ENCODE measurements at places on chromosomes 7 and 10.

DNA sequence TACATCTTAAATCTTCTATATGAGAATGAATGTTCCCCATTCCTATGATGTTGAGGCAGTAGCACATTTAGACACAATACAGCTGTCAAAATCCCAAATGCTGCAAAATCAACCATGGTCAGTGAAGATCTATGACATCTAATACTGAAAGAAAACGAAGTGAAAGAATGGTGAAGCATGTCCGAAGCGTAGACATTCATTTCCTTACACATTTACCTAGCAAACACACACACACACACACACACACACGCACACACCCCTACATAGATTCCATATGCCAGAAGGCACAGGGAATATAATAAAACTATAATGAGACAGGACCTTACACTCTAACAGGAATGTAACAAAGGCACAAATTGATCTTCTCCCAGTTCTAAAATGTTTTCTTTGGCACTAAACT is 32.5 kb downstream of the CCDC6 start:
- DNase-seq = no peak

DNA sequence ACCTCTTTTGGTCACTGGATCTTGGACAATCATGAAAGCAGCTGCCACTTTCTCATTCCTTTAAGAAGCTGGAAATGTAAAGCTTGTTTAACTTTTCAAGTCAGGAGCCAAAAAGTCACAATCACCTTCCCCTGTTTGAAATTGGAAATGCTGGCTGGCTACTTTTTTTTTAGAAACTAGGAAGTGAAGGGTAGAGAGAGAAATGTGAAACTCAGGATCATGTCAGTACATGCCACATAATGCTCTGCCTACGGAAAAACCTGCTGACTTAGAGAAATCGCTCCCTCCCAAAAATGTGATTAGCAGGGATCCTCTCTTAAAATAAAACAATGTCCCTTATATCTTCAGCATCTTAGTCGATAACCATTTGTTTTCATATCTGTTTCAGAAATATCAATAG is 188.4 kb upstream of the C7orf33 start:
- no peak for DNase-seq

DNA sequence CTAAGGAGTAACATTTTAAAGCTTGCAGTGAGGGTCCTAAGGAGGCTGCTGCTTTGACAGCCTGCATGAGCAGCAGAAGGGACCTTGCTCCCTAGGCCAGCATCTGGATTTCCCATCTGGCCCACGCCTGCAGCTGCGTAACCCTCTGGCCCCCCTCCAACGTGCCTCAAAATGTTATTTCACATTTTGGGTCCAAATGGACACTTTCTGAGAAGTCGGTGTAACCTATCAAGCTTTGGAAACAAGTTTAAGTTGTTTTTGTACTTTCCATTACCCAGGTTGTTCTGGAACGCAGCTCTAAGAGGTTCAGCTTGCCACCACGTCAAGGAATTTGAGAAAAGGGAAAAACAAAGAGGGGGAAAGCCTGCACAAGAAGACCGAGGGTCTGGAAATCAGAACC is 338.3 kb downstream of the KCNMA1 start:
- no peak for DNase-seq

DNA sequence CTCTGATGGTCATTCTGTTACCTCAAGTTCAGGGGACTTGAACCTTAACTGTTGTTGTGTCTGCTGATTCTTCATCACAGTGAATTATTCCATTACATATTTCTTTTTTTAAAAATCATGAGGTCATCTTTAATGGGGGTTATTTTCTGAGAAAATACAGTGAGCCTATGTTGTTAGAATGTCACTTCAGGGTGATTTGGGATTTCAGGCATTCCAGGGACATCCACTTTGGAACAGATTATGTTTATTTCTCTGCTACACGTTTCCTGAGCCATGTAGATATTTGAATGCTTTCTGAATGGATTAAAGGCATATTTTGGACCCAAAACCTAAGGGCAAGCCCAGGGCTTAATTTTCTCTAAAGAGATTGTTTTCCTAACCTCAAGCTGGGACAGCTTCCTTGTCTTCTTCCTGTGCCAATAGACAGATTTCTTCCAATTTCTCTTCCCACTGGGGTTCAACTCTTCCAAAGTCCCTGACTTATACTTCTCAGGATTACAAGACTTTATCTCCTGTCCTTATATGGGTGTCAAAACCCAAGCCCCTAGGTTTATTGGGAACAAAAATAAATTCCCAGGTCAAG is 271.7 kb downstream of the ARHGAP12 start:
- DNase-seq = no peak

DNA sequence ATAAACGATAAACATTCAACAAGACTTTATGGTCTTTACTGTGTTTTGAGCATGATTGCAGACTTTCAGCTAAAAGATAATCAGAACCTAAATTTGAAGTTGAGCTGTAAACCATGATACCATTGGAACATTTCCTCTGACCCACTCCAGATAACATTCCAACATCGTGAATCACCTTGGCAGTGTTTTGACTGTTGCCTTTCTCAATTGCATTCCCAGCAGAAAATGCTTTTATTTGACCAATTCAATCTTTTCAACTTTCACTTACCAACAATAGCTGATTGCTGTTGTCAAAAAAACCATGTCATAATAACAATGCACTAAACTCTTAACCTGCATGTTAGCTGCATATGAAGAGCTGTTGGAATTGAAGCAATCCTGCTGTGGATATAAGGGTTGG is 165.5 kb downstream of the MDFIC start:
- DNase-seq = no peak

DNA sequence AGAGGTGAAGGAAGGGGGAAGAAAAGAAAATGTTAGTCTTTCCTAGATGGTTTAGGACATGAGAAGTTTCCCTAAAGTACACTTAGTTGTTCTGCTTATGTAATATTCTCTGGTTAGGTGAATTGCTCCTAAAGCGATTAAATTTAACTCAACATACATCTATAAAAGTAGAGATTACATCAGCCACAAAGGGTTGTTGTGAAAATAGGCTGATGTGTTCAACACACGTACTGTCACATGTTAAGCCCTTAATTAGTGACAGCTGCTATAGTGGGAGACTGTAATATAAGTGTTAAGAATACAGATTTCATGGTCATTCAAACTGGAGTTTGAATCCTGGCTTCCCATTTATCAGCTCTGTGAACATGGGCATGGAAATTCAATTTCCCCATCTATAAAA is 12.8 kb downstream of the HECTD2 start:
- no peak for DNase-seq

GRCh38 chr10:95476469-95477174 is 84.5 kb downstream of the SORBS1 start:
- DNase-seq = no peak

DNA sequence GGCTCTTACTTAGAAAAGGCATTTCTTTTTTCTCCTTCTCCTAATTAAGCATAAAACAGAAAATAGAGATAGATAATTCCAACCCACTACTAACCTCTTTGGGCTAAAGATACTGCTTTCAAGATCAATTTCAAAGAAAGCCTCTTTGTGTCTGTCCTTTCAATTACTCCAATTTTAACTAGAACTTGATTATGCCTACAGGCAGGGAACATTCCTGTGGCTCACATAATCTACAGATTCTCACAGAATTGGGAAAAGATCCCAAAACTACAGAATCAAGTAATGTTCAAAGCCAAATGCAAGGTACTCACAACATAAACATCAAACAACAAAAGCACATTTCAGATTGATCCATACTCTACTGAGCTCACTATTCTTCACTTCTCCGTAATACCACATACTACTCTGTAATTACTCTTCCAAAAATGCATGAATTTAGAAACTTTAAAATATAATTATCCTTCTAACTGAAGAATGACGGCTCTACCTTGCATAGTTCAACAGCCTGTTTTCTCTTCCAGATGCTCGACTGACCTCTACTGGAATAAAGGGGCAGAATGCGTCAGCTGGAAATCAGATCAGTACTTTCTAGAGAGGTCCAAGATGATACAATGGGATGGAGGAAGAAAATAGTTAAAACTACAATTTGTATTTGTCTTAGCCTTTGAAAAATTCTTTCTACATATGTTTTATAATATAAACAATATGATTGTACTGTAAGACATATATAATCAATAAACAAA is 3.9 kb downstream of the MTERF1 start:
- no peak for DNase-seq

DNA sequence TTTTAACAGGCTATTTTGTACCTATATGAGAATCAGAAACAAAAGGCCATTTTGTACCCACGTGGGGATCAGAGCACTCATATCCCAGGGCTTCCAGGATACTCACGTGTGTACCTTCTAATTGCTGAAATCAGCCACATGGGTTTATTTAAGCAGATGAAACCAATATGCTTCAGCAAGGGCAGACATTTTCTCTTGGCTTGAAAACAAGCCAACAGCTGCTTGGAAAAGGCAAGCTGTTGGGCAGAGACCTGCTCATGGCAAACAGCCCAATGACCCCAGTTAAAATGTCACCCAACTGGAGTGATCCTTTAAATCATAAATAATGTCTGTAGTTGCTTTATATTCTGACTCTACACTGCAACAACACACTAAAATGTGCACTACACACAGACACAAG is 26.5 kb upstream of the TOMM7 start:
- DNase-seq = no peak

DNA sequence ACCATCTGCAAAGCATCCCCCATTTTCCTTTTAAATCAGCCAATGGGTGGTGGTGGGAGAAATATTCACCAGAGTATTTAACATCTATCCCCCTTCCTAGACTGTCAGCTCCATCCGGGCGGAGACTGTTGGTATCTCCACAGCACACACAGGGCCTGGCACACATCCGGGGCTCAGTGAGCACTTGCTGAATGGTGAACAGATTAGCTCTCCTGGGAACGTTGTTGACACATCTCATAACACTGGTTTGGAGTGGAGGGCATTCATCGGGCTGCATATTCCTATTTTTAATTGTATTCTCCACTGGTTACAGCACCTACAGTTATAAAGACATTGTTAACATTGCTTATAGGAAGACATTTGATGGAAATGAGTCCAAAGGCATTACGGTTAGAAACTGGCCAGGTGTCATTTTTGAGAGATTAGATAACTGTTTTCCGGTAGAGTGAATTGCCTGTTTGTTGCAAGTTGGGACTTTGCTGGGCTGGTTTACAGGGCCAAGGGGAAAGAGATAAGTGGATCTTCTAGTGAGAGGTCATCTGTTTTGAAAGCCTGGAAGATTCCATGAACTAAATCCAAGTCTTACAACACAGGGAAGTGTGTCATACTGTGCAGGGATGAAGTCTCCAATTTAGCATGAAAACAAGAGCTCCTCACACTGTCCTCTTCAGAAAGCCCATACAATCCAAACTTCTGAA is 101.8 kb downstream of the EGFR start:
- no peak for DNase-seq

GRCh38 chr7:151013356-151013732 is 10.9 kb downstream of the ATG9B start:
- DNase-seq = no peak

- DNase-seq = no peak
Measured at GRCh38 chr7:158811461-158811860, 17.8 kb downstream of the ESYT2 start.

DNA sequence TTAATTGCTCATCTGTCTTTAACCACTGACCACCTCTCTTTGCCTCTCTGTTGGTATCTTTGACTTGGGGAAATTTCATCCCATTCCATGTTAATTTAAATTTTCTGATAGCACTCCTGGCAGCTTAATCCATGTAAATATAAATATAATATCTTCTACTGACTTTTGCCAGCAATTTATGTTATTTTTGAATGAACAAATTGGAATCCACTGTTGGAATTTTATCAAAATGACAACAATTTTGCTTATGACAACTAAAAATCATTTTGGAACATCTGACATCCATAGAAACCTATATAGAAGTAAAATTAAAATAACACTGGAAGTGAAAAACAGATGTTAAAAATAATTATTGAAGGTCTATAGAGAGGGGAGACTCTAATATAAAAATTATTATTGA is 176.5 kb upstream of the AKR1E2 start:
- no peak for DNase-seq

DNA sequence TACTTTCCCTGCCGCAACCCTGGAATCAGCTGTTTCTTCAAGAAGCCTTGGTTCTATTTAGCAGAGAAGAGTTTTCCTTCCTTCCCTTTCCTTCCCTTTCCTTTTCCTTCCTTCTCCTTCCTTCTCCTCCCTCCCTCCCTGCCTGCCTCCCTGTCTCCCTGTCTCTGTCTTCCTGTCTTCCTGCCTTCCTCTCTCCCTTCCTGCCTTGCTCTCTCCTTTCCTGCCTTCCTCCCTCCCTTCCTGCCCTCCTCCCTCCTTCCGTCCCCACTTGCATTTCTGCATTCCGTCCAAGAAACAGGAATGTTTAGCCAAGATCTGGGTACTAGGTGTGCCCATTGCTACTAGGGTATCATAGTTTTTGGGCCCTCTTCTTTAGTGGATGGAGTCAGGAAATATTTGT is 21.9 kb downstream of the SND1 start:
- DNase-seq = no peak

DNA sequence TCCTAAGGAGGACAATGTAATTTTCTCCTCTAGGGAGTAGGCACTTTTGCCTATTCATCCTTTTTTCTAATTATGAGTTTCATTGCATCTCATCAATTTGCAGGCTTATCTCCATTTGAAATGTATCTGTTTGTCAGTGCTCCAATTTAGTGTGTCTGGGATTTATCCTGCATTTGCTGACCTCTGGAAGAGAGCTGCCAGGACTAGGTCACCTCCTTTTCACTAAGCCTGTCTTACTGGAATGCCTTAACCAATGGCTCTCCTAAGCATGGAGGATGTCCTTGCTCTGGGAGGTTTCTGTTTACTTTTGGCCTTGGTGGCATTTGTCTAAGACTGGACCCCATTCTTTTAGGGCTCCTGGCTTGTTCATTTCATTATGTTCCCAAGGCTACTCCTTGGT is 261.5 kb downstream of the NEBL start:
- no peak for DNase-seq

DNA sequence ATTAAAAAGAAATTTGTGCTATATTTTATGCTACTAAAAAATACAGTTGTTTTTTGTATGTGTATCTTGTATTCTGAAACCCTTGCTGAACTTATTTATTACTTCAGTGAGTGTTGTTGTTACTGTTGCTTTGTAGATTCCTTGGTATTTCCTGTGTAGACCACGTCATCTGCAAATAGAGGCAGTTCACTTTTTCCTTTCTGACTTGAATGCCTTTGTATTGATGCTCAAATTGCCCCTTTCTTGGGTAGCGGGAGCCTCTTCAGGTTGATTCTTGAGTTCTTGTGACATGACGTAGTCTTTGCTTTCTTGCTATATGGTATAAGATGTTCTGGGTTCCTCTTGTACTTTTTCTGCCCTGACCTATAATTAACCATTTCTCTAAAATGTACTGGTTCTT is 504.1 kb downstream of the SDK1 start:
- no peak for DNase-seq

- DNase-seq = no peak
Measured at GRCh38 chr10:3401491-3401938, 228.9 kb upstream of the PITRM1 start.

- DNase-seq = no peak
Measured at GRCh38 chr10:48451969-48452878, 145.7 kb downstream of the MAPK8 start.

GRCh38 chr10:118960157-118961090 is 69.1 kb upstream of the NANOS1 start:
- DNase-seq = no peak

- DNase-seq = no peak
Measured at GRCh38 chr7:81721437-81721836, 48.4 kb downstream of the HGF start.

Data from T-helper 2 cell (primary cell).